ENCODE measurements at places on chromosomes 16 and 17. TPM values are rescaled to one million over a fixed set of nuclear protein-coding genes. Genes with fewer than 3 reads are reported as not detected.

GRCh38 chr17:17119106-17119505, 76.8 kb downstream of the MPRIP start:
- no peak for DNase-seq

- no peak for DNase-seq
Observed at GRCh38 chr17:75499313-75500022, 15.9 kb downstream of the CASKIN2 start.

TSPAN10 gene
- total RNA-seq = 1.2 TPM

DNA sequence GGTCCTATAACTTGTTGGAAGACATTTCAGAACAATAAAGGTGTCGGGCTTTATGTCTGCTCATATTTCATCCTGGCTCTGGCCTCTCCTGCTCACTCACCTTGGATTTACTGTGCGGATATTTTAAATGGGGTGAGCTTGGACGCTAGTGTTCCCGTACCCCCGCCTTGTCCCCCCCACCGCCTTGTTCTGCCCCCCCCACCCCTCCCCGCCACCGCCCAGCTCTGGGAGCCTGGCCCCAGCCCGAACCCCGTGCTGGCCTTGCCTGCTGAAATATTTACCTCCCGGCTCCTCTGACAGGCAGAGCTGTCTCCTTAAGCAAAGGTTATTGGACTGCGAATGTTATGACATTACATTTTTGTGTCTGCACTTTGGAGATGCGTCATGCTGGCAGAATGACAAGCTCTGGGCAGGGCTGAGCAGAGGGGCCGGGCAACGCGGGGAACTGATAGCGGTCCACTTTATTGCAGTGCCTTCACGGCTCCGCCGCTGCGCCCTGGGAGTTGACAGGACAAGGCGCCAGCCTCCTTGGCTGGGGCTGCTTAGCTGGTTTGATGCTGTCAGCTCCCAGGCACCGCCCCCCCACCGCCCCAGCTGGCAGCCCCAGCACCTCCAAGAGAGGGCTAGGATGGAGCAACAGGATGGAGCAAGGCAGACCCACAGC, 222.5 kb upstream of the GSE1 start:
- no peak for DNase-seq

IKZF3 gene
- 116 TPM for total RNA-seq

COTL1 gene
- total RNA-seq = 181 TPM

TP53TG3D gene
- total RNA-seq = not detected

GRCh38 chr16:23607726-23608125, 11.6 kb upstream of the NDUFAB1 start:
- DNase-seq = no peak

All from CD4-positive, alpha-beta memory T cell (primary cell).